ENCODE measurements at places on chromosomes 6 and 20.

DNA sequence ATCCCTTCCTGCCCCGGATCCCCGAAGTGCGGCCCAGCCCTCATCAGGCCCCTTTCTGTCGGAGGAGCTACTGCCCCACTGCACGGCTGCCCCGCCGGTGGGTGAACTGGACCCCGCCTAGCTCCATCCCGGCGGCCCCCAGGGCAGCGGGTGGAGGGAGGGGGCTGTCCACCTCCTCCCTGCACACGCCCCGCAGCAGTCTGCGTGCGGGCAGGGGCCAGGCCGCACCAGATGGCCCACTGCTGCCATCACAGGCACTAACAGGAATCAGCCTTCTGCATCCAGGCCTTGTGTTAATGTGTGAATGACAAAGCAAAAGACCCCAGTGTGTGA is 54.9 kb upstream of the UNC93A start:
- DNase-seq = no peak

- DNase-seq = no peak
Observed at GRCh38 chr20:44081888-44082287, 105.1 kb downstream of the JPH2 start.

- no peak for DNase-seq
Observed at GRCh38 chr6:16953905-16954304, 147.9 kb upstream of the STMND1 start.

GRCh38 chr6:149482545-149483333 is 2.1 kb downstream of the ZC3H12D start:
- DNase-seq = no peak

- DNase-seq = no peak
Observed at GRCh38 chr6:156602066-156602385, 175.2 kb upstream of the ARID1B start.

DNA sequence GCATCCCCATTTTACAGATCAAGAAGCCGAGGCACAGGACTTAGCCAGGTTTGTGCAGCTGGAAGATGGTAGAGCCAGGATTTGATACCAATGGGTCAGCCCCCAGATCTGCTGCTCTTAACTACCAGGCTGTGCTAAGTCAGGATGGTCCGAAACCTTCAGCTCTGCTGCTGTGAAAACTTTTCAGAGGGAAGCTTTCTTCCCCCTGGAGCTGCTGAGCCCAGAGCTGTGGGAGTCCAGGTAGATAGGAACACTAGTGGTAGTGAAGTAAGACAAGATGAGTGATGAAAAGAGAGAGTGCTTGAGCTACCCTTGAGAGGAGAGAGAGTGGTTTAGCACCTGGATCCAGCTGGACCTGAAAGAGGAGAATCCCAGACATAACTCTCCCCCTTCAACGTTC is 230.8 kb downstream of the CDH4 start:
- no peak for DNase-seq

DNA sequence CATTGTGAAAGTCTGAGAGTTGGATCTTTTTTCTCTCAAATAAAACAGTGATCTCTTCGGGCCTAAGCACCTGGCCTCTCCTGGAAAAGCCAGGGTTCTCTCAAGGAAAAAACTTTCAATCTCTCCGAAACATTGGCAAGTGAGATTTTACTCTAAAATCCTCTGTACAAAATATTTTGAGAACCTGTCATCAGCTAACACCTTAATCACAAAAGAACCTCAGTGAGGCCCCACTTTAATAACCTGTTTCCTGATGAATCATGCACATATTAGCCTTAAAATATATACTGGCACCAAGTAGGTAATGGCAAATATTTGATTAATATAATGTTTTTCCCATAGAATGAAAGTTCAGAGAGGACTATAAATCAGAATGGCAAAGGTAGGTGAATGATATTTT is 177.9 kb downstream of the FRK start:
- DNase-seq = no peak

GRCh38 chr20:63452341-63452740 is 20.1 kb downstream of the KCNQ2 start:
- no peak for DNase-seq

GRCh38 chr6:88236612-88237360 is 70.6 kb upstream of the CNR1 start:
- DNase-seq = no peak

GRCh38 chr20:32988008-32988407 is 16.2 kb downstream of the SUN5 start:
- no peak for DNase-seq

DNA sequence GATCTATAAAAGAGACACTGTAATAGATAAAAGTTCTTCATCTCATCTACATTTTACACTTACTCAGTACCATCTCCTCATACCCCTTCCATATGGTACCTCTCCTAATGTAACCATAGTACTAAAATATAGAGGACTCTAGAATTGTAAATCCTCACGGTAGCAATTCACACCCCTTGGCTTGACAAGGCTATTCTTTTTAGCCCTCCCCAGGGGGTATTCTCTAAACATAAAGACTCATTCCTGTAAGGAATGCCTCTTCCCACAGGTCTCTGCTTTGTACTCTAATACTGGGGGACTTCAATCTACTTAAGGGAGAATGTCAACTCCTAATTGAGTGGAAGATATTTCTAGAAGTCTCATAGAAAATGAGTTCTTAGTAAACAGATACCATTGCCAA is 85.9 kb downstream of the VIP start:
- no peak for DNase-seq

DNA sequence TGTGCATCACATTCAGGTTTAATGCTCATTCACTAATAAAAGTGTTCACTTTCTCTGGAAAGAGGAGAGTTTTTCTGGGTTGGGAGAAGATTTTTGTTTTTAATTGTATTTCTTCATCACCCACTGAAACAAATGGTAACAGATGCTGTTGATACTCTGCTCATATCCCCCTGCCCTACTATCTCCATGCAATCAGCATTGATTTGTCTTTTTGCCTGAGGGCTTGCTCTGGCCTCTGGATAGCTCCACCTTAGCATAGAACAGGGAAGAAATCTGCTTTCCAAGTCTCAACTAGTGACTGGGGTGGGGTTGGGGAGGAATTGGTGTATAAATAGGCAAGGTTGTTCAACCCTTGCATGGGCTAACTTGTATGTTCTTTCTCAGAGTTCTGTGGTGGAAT is 296.4 kb downstream of the KHDRBS2 start:
- no peak for DNase-seq

GRCh38 chr6:168302534-168302933 is 17.0 kb downstream of the DACT2 start:
- no peak for DNase-seq

GRCh38 chr20:18978311-18978710 is 164.7 kb downstream of the SCP2D1 start:
- DNase-seq = no peak

DNA sequence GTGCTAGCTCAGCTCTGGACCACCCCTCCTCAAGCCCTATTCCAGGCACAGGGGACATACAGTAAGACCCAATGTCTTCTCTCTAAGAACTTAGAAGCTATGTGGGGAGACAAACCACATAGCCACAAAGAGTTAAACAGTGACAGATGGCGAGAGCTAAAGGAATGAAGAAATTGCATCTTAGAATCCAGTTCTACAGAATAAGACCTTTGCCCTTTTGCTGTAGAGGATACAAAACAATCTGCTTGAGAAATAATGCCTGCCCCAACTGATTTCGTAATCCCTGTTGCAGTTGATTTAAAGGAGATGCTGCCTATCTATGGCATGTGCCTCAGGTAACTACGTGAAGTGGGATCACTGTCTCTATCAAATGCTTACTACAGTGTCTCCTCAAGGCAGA is 31.2 kb downstream of the TNFRSF21 start:
- peak; percentile 88 for DNase-seq

DNA sequence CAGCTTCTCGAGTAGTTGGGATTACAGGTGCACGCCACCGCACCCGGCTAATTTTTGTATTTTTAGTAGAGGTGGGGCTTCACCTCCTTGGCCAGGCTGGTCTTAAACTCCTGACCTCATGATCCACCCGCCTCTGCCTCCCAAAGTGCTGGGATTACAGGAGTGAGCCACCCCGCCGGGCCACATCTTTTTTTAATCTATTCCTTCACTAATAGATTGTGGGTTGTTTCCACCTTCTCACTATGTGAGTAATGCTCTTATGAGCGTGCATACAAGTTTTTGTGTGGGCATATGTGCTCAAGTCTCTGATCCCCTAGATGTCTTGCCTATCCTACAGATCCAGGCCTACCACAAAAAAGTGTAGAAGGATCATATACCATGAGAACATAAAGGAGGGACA is 30.7 kb downstream of the CARMIL1 start:
- DNase-seq = no peak

DNA sequence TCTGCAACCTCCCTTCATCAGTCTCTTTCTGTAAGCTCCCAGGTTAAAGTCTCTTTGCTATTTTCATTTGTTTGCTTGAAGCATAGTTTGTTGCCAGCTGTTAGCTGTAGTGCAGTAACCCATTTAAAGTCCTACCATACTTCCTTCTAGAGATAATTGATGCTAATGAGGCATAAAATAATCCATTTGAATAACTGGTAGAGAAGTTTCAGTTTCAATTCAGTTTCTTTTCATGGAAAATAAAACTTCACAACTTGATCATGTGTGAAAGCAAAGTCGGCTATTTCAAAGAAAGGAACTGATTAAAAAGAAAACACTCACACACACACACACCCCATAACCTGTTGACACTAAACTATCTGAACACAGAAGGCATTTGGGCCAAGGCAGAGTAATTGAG is 68.5 kb upstream of the TENT5A start:
- DNase-seq = no peak

DNA sequence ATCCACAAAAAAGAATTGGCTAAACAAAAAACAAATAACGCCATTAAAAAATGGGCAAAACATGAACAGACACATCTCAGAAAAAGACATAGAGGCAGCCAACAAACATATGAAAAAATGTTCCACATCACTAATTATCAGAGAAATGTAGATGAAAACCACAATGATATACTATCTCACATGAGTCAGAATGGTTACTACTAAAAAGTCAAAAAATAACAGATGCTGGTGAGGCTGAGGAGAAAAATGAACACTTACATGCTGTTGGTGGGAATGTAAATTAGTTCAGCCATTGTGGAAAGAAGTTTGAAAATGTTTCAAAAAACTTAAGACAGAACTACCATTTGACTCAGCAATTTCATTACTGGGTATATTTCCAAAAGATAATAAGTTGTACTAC is 430.1 kb upstream of the JAG1 start:
- peak; percentile 59 for DNase-seq

DNA sequence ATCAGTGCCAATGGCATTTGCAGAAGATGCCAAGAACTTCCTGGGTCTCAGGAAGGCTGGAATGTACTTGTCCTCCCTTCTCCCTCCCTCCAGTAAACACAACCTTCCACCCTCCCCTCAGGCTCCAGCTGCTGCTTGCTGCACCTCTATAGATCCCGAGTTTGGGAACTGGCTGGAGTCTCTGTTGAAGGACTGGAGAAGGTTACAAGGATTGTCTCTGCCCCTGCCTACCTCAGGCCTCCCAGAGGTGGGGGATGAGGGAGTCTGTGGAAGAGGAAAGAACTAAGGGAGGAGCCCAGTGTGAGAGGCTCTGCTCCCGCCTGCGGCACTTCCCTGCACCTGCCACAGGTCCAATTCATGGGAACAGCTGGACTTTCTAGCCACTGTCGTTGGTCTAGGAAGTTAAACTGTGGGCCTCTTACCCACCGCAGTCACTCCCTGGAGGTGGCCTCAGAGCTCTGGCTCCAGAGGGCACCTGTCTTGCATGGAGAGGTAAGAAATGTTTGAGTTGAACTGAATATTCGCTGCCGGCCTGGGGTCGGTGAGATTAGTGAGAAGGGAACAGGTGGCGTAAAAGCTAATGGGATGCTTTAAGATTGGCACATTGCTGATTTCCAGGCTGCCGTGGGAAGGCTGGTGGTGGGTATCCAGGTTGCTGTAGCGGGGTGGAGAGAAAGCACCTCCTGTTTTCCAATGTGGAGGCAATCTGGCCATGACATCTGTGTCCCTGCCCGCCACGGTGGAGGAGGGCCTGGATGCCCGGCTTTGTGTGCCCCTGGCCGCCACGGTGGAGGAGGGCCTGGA is 54.3 kb downstream of the PPP1R14C start:
- DNase-seq = no peak

GRCh38 chr6:132525866-132526265 is 12.2 kb upstream of the TAAR9 start:
- no peak for DNase-seq

DNA sequence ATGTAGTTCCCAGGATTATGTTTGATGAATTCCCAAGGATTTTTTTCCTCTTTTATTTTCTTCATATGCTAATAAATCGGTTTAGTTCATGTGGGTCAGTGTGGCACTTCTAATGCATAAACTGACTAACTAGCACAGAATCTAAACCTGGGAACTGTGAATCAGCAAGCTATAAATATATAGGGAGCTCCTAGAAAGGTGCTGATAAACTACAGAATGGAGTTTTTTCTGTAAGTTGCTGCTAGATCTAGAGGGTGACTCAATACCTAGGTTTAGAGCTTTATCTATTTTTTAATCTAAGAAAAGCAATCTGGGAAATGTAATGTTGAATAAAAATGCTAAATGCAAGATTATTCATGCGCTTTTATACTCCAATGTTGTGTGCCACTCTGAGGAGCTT is 118.8 kb upstream of the PTCHD4 start:
- peak; percentile 71 for DNase-seq

GRCh38 chr6:161557333-161558107 is 283.7 kb upstream of the AGPAT4 start:
- no peak for DNase-seq

DNA sequence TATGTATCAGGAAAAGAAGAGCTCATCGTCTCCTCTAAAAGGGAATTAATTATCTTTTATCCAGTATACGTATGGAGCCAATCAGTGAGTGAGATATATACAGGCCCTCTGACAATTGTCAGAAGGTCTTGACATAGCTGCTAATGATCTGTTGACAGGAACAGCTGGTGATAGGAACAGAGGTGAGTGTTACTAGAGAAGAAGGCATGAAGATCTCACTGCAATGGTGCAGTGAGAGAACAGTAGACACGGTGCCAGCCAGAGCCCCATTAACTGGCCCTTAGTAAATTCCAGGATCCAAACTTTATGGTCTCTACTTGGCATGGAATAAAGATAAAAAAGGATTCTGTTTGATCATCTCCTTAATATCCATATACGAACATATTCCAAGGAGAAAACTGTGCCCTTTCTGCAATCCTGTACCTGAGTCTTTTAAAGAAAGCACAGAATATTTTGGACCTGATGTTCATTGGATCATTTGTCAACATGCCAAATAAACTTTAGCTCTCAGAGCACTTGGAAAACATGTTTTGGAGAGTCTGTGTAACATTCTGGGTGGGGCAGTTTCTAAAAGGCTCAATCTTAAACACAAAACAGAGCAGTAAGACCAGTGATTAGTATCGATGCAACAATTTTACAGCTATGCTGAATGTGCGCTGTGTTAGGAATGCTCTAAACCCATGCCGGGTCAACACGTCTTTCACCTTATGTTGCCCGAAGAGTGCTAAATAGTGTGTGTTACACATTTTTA is 135.8 kb upstream of the CITED2 start:
- no peak for DNase-seq

- peak; percentile 16 for DNase-seq
Observed at GRCh38 chr6:25519856-25520255, 132.2 kb upstream of the SCGN start.

DNA sequence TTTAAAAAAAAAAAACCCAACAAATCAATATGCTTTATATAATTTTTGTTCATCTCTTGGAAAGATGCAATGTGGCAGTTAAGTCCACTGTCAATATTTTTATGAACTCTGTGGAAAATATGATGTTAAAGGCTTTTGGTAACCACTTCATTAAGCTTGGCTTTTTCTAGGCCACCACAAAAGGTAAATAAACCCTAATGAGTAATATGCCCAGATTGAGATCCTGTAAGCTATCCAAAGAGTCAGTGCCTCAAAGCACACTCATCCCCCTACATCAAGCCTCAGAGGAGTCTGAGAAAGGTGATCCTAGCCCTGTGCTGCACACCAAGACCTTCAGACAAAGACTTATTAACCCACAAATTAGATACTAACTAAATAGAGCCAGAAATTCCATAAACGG is 121.1 kb downstream of the CDC5L start:
- DNase-seq = peak; percentile 89

Data from amniotic epithelial cell (primary cell).